Inflammatory macrophage treated with lipopolysaccharide for 4 hours (primary cell): ENCODE measurements at places on chromosomes 4 and X.

- DNase-seq = no peak
Measured at GRCh38 chr4:109067508-109068235, 234.8 kb downstream of the COL25A1 start.

- DNase-seq = no peak
Measured at GRCh38 chrX:97968376-97969163, 1084.9 kb downstream of the RPA4 start.

DNA sequence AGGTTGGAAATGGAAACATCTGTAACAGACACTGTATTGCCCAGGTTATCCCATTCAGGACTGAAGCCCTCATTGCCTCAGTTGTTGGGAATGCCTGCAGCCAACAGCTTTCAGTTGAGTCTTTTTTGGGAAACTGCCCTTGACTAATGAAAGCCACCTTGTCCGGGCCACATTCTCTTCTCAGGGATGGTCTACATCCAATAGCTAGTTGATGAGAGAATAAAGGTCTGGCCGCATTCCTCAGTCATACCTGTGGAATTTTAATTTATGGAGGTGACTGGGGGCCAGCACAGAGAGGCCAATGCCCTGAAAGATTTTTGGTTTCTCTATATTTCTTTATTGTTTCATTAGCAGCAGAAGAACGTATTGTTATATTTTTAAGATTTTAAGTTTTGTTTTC, 147.6 kb upstream of the MSX1 start:
- no peak for DNase-seq

GRCh38 chrX:84479086-84479485, 23.2 kb downstream of the HDX start:
- peak; percentile 39 for DNase-seq

DNA sequence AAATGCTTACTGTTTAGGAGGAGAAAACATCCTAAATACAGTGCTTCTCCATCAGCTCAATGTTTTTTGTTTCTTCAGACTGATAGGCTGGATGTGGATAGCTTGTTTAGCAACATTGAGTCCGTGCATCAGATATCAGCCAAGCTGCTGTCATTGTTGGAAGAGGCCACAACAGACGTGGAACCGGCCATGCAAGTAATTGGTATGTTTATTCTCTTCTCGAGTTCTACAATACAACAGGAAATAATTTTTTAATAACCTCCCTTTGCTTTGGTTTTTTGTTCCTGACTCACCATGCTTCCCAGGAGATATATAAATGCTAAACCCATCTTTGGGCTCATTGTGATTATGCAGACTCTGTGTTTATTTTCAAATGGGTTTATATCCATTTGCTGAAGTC, 60.9 kb downstream of the ARHGEF38 start:
- no peak for DNase-seq

- no peak for DNase-seq
Measured at GRCh38 chr4:141388481-141388880, 167.8 kb downstream of the ZNF330 start.

- DNase-seq = no peak
Measured at GRCh38 chr4:187424636-187425035, 570.9 kb upstream of the ZFP42 start.

GRCh38 chr4:128516301-128516969, 228.8 kb upstream of the PGRMC2 start:
- DNase-seq = no peak

DNA sequence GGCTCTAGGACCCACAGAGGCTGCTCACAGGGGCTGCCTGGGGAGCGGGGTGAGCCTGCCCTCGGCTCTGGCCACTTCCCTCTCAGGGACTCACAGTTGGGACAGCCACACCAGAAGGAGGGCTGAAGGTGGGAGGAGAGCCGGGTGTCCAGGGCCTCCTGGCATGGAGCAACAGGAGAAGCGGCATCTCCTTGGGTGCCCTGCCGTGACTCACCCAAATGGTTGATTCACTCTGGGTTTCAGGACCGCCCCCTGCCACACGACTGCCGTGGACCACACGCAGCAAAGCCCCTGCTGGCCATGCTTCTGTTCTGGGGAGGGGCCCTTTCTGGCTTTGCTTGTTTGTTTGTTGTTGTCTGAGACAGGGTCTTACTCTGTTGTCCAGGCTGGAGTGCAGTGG, 86.0 kb upstream of the AFAP1 start:
- no peak for DNase-seq

DNA sequence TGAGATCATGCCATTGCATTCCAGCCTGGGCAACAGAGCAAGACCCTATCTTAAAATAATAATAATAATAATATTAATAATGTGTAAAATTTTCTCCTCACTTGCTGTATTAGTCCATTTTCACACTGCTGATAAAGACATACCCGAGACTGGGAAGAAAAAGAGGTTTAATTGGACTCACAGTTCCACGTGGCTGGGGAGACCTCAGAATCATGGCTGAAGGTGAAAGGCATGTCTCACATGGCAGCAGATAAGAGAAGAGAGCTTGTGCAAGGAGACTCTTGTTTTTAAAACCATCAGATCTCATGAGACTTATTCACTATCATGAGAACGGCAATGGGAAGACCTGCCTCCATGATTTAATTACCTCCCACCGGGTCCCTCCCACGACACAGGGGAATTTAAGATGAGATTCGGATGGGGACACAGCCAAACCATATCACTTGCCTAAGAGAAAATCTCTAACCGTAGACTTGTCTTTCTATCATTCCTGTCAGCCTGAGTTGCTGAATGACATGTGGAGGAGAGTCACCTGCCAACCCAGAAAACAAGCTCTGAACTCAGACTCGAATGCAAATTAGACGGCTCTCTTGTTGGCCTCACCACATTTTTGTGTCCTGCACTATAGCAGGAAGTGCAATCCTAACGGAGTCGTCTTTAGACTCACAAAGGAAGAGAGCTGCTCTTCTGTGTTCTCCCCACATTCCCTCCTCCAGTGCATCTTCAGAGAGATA, 51.9 kb upstream of the DCTD start:
- no peak for DNase-seq

DNA sequence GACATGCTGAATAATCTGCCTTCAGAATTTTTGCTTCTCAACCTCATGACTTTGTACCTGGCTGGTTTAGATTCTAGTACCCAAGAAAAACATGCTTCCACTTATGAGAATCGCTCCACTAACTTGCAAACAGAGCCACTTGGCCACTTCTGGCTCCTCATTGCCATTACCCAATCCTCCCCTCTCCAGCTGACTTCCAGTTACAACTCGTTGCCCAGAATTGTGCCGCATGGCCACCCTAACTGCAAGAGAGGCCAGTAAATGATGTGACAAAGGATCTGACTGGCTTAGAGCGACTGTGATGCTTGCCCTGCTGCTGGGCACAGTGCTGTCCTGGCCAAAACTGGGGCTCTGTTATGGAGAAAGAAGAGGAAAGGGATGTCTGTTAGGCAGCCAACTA, 4.0 kb upstream of the DKC1 start:
- no peak for DNase-seq

GRCh38 chr4:22824091-22824490, 131.4 kb downstream of the GBA3 start:
- DNase-seq = no peak

DNA sequence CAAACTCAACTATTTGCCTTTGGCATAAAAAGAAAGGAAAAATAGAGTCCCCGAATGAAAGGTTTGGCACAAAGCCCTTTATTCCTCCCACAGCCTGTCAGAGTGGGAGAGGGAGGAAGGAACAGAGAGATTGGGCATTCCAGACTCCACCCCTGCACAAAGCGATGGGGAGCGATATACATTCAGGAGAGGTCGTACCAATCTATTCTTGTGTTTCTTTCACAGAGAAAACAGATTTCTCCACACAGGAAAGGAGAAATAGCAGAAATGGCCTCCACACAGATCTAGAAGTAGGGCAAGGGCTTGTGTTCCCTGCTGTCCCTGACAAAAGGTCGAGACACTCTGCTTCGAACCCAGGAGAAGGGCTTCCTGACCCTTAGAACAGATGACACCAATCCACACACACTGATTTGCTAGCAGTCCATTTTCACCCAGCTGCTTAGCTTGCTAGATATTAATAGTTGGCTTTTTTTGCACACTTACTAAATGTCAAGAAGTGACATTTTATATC, 197.4 kb downstream of the MAML3 start:
- DNase-seq = no peak

GRCh38 chr4:68962868-68963267, 11.3 kb upstream of the UGT2A3 start:
- no peak for DNase-seq

GRCh38 chr4:105140684-105141490, 5.8 kb upstream of the TET2 start:
- no peak for DNase-seq
